ENCODE measurements at places on chromosomes 12 and 14. TPM values are rescaled to one million over a fixed set of nuclear protein-coding genes. Genes with fewer than 3 reads are reported as not detected.

DNA sequence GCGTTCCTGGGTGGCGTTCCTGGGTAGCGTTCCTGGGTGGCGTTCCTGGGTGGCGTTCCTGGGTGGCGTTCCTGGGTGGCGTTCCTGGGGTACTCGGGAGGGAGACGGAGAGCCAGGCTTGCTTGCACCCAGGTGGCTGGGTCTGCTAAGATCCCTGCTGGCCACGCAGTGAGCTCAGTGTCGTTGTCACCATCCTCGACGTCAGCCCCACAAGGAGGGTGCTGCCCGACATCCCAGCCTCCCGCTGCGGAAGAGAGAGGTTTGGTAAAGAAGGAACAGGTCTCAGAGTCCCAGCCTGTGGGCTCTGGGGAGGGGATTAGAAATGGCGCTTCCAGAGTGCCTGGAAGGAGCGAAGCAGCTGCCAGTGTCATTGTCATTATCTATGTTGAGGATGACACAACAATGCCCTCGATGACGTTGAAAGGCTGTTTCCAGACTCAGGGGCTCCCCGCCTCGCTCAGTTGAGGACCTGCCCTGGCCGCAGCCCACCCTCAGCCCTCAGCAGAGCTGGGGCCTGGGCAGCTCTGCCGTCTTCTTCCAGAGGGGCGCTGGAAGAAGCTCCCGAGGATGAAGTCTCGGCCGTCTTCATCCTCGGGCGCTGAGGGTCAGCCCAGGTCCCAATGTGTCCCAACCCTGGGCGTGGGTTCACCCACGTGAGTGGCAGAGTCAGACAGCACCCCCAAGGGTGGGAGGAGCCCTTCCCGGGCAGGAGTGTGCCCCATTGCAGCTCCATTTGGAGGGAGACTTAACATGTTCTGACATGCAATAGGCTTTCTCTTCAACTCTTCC, 328.8 kb downstream of the ADGRD1 start:
- no peak for DNase-seq

- no peak for DNase-seq
Measured at GRCh38 chr14:103112400-103113243, 10.6 kb upstream of the TNFAIP2 start.

Gene GYS2
- total RNA-seq = 0.62 TPM

- no peak for DNase-seq
Measured at GRCh38 chr12:44335030-44335429, 499.1 kb downstream of the TMEM117 start.

GRCh38 chr12:59890896-59891579, 295.2 kb downstream of the SLC16A7 start:
- DNase-seq = no peak

Gene TGM1
- total RNA-seq = 5.5 TPM

Gene SPTB
- 58.2 TPM for total RNA-seq

- DNase-seq = no peak
Measured at GRCh38 chr12:94304566-94305061, 155.1 kb downstream of the CEP83 start.

DNA sequence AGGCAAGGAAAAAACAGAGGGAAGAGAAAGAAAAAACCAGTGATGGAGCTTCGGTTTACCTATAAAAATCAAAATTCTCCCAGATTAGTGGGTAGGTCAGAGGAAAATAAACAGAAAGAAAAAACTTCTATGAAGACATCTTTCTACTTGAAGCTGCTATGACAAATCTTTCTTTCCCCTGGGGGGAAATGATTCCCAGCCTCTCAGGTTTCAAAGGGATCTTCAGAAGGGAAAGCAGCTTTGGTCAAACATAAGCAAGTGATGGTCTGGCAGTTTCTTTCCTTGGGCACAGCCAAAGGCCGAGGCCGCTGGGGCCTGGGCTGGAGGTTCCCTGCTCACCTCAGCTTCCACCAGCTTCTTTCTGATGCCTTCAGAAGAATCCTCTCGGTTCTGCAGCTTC, 104.5 kb downstream of the PRKAB1 start:
- no peak for DNase-seq

DNA sequence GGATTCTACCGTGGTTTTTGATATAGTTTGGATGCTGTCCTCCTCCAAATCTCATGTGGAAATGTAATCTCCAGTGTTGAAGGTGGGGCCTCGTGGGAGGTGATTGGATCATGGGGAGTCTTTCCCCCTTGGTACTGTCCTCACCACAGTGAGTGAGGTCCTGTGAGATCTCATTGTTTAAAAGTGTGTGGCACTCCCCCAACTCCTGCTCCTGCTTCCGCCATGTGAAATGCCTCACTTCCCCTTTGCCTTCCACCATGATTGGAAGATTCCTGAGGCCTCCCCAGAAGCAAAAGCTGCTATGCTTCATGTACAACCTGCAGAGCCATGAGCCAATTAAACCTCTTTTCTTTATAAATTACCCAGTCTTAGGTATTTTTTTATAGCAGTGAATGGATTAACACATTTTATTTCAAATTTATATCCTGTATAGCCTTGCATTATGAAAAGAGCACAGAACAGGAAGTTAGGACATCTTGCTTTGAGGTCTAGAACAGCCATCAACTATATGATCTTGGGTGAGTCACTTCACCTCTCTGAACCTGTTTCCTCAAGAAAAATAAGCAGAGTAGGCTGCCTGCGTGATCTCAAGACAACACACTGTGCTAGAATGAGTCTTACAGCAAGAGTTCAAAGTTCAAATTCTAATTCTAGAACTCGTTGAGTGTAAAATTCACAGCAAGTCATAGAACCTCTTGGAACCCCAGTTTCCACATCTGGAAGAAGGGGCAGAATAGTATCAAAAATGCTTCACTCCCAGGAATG, 160.9 kb upstream of the EEA1 start:
- no peak for DNase-seq

DNA sequence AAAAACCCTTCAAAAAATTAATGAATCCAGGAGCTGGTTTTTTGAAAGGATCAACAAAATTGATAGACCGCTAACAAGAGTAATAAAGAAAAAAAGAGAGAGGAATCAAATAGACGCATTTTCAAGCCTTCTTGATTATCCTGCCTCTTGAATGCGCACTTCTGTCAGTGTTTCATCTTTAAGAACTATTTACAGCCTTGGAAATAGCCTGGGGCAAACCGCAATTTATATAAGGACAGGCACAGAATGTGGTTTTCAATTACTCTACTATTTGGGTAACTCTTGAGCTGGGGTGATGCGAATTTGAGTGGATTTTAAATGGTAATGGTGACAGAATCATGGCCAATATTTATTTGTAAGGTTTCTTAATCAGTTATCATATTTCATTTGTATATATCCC, 179.1 kb upstream of the OTX2 start:
- DNase-seq = no peak

GRCh38 chr14:104572668-104573067, 6.9 kb upstream of the C14orf180 start:
- DNase-seq = no peak

Gene PTHLH
- total RNA-seq = 11.6 TPM

GRCh38 chr12:116759783-116760621, 21.9 kb downstream of the RNFT2 start:
- DNase-seq = peak; percentile 58

Gene LBHD2
- total RNA-seq = 0.47 TPM
